Neural crest cell (in vitro differentiated cells): ENCODE measurements at places on chromosomes 4 and X. TPM values are rescaled to one million over a fixed set of nuclear protein-coding genes. Genes with fewer than 3 reads are reported as not detected.
A peak's percentile ranks its signal among the peaks of the same experiment; 100 is the strongest.

Gene ETDB
- not detected in 2 replicates for total RNA-seq

Gene GABRG1
- not detected in 2 replicates for total RNA-seq

Gene TMEM255A
- 0.70 and 0.91 TPM in 2 replicates for total RNA-seq

Gene GIMD1
- total RNA-seq, result not detected in 2 replicates

Gene INTS12
- total RNA-seq, result 19.9 and 21.2 TPM in 2 replicates

- H3K27ac ChIP-seq, result no peak overlapping the region
- DNase-seq, result no peak
- no peaks in the 10 kb centered on the region for H3K36me3 ChIP-seq
- H3K4me3 ChIP-seq, result no peak overlapping the region
These were observed 29.8 kb downstream of the SULT1E1 start for GRCh38 chr4:69830192-69830559.

DNA sequence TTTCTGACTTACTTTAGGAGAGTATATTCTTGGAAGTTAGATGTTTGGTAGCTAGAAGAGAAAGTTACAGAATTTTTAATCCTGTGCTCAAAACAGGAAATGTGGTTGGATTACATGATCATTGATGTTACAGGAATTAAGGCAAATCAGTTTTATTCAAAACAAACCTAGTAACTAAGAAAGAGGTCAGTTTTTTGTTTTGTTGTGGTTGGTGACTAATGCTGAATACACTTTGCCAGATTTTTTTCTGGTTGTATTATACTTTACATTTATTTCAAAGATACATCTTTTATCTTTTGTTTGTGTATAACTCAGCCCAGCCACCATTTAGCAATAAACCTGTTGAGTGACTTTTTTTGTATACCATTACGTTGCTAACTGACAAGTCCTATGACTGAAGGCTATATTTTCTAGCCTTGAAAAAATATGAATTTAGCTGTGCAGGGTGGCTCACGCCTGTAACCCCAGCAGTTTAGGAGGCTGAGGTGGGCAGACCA is 116.7 kb downstream of the KLHL8 start:
- no peak overlapping the region for H3K27ac ChIP-seq
- DNase-seq, result no peak
- peaks cover 5% of the 10 kb centered on the region for H3K36me3 ChIP-seq

GRCh38 chrX:18368402-18368801 is 13.9 kb upstream of the SCML2 start:
- H3K4me1 ChIP-seq, result no peaks in the 10 kb centered on the region
- no peak overlapping the region for H3K4me3 ChIP-seq
- no peaks in the 10 kb centered on the region for H3K27me3 ChIP-seq
- no peak for DNase-seq
- H3K27ac ChIP-seq, result no peak overlapping the region

- no peak overlapping the region for H3K4me3 ChIP-seq
- no peak for DNase-seq
- H3K27me3 ChIP-seq, result no peaks in the 10 kb centered on the region
- H3K36me3 ChIP-seq, result peaks cover 3% of the 10 kb centered on the region
- peaks cover 35% of the 10 kb centered on the region for H3K4me1 ChIP-seq
- H3K27ac ChIP-seq, result no peak overlapping the region
These were observed 201.7 kb downstream of the SPRY1 start for GRCh38 chr4:123598331-123598730.

DNA sequence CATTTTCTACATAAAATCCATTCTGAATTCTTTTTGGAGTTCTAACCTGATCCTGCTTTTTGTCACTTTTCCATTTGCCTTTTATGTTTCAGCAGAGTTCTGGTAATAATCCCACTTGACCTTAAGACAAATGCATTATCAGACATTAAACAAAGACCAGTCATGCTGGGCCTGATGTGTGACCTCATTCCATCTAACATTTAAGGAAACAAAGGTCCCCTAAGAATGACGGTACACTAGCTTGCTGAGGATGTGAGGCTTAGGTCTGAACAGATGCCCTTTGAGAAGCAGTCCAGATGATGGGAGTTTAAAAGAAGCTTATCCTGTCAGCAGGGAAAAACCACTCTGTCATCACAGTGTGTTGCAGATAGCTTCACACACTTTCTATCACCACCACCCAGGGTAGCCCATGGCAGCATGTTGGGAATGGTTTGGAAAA is 38.1 kb upstream of the PDE5A start:
- no peaks in the 10 kb centered on the region for H3K27me3 ChIP-seq
- H3K4me3 ChIP-seq, result peak overlapping the region; percentile 17
- peak overlapping the region; percentile 99 for H3K27ac ChIP-seq
- peak; percentile 4 for DNase-seq
- H3K4me1 ChIP-seq, result peaks cover 41% of the 10 kb centered on the region

DNA sequence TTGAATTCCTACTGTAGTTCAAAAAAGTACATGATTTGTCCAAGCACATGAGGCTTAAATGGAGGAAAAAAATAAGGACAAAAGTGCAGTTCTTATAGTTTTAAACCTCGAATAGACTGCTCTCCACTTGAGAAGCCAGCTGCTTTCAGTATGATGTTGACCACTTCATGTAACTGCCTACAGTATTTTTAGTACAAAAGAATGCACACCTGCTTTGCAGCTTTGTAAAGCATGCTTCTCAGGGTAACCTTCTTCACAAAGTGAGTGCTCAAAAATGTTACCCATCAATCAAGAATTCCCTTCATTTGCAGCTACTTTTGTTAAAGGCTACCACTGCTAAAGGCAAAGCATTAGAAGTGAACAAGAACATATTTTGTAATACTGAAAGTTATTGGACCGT is 83.4 kb upstream of the FAM47B start:
- no peak overlapping the region for H3K27ac ChIP-seq
- DNase-seq, result no peak
- H3K27me3 ChIP-seq, result no peaks in the 10 kb centered on the region
- no peak overlapping the region for H3K4me3 ChIP-seq
- no peaks in the 10 kb centered on the region for H3K36me3 ChIP-seq
- no peaks in the 10 kb centered on the region for H3K4me1 ChIP-seq

DNA sequence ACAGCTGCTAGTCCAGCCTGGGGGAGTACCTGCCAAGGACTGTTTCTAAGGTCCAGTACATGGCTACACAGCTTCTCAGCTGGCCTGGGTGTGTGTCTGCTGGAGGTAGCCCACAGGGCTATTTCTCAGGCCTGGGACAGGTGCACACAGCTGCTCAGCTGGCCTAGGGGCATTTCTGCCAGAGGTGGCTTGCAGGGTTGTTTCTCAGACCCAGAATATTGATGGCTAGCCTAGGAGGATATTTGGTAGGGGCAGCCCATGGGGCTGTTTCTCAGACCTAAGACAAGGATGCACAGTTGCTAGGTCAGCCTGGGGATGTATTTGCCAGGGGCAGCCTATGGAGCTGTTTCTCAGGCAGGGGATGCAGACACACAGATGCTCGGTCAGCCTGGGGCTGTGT is 29.4 kb downstream of the RAB28 start:
- H3K4me1 ChIP-seq, result no peaks in the 10 kb centered on the region
- peaks cover 31% of the 10 kb centered on the region for H3K36me3 ChIP-seq
- H3K27me3 ChIP-seq, result no peaks in the 10 kb centered on the region

DNA sequence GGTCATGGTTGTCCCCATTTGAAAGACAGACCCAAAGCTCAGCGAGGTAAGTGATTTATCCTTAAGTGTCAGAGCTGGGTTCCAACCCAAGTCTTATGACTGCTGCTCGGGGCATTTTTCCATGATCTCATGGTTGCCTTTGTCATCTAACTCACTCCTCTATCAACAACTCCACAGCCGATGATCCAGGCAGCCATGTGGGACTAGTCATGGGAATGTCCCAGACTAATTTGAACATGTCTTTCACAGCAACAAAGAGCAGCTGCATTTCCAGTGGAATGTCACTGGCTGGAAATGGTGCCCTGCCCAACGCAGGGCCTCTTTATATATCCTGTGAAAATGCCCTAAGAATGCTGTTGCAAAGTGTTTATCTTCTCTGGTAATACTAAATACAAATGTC is 284.8 kb upstream of the PPARGC1A start:
- H3K27ac ChIP-seq, result peak overlapping the region; percentile 32
- no peak overlapping the region for H3K4me3 ChIP-seq
- H3K27me3 ChIP-seq, result no peaks in the 10 kb centered on the region
- H3K4me1 ChIP-seq, result peaks cover 4% of the 10 kb centered on the region

GRCh38 chr4:96983830-96984229 is 1143.9 kb downstream of the PDHA2 start:
- H3K36me3 ChIP-seq, result no peaks in the 10 kb centered on the region
- H3K27me3 ChIP-seq, result no peaks in the 10 kb centered on the region
- no peak overlapping the region for H3K4me3 ChIP-seq
- DNase-seq, result no peak
- no peak overlapping the region for H3K27ac ChIP-seq

DNA sequence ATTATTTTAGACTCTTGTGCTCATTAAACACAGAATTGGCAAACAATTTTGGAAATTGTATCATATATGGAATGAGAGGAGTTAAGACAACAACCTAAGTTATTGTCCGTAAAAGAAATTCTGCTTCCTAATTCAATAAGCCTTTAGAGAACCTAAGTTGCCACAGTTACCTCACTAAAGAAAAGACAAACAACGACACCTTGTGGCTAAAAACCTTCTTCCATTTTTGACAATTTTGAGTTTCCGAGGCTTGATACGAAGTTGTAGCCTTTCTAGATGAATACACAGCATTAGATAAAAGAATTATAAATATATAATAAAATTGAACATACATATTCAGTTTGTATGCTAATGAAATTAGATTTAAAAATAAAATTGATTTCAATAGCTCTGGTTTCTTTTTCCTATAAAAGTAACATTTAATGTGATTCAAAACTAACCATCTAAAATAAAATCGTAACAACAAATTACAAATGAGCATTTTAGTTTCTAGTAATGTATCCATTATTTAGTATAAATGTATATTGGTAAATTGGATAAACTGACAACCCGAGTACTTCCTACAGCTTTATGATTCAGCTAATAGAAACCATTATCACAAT is 275.1 kb downstream of the GPM6A start:
- H3K4me1 ChIP-seq, result no peaks in the 10 kb centered on the region
- H3K27me3 ChIP-seq, result no peaks in the 10 kb centered on the region
- peak; percentile 9 for DNase-seq
- H3K27ac ChIP-seq, result no peak overlapping the region

DNA sequence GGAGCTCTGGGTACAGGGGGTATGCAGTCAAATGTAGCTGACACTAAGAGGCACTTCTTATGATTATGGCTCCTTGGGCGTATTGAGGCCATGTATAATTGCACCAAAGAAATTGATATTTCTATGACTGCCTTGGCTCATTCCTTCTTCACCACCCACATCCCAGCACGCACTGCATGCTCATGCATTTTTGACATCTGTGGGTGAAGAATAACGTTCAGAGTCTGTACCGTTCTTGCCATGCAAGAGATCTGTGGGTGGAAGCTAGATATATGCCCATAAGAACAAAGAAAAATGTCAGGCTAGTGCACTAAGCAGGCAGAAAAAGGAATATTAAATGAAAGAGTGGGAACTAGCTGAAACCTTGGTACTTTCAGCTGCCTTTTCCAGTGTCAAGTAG is 93.4 kb downstream of the EMCN start:
- no peaks in the 10 kb centered on the region for H3K4me1 ChIP-seq
- no peaks in the 10 kb centered on the region for H3K27me3 ChIP-seq
- H3K4me3 ChIP-seq, result no peak overlapping the region
- no peaks in the 10 kb centered on the region for H3K36me3 ChIP-seq
- H3K27ac ChIP-seq, result no peak overlapping the region
- no peak for DNase-seq

DNA sequence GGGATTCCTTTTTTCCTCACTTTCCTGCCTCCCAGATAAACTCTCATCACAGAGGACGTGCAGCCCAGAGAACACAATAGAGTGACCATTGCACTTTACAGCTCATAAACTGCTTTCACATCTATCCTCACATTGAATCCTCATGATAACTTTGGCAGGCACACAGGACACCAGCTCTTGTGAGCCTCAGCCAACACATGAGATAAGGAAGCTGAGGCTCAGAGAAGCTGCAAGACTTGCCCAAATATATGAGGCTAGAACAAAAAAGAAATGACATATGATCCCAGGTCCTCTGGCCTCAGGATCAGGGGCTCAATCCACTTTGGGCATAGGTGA is 85.0 kb upstream of the CPEB2 start:
- H3K27ac ChIP-seq, result no peak overlapping the region
- H3K4me3 ChIP-seq, result no peak overlapping the region
- H3K27me3 ChIP-seq, result no peaks in the 10 kb centered on the region
- H3K4me1 ChIP-seq, result peaks cover 5% of the 10 kb centered on the region
- no peak for DNase-seq

DNA sequence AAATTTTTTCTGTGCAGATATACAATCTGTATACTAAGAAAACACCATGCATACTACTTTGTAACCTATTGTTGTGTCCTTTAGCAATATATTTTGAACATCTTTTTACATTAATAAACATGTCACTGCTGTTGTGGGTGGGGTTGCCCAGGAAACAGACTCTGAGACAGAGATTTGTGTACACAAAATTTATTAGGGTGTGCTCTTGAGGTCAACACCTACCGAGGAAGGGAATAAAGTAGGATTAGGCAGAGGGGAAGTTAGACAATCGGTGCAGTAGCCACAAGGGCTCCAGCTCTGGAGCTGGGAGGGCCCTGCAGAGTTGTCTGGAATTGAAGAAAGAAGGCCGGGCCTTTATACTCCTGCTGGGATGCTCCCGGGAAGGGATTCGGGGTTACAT is 56.4 kb downstream of the CXorf58 start:
- H3K4me3 ChIP-seq, result no peak overlapping the region
- H3K27ac ChIP-seq, result no peak overlapping the region
- no peak for DNase-seq
- H3K36me3 ChIP-seq, result no peaks in the 10 kb centered on the region
- H3K4me1 ChIP-seq, result no peaks in the 10 kb centered on the region

GRCh38 chr4:84944947-84945346 is 21.5 kb downstream of the WDFY3 start:
- H3K27ac ChIP-seq, result no peak overlapping the region
- no peak for DNase-seq
- no peaks in the 10 kb centered on the region for H3K27me3 ChIP-seq
- peaks cover 4% of the 10 kb centered on the region for H3K4me1 ChIP-seq
- peaks cover 27% of the 10 kb centered on the region for H3K36me3 ChIP-seq
